ENCODE measurements at places on chromosomes 11 and 22.

- no peak for DNase-seq
These were observed 98.9 kb downstream of the PGR start for GRCh38 chr11:101030692-101031091.

DNA sequence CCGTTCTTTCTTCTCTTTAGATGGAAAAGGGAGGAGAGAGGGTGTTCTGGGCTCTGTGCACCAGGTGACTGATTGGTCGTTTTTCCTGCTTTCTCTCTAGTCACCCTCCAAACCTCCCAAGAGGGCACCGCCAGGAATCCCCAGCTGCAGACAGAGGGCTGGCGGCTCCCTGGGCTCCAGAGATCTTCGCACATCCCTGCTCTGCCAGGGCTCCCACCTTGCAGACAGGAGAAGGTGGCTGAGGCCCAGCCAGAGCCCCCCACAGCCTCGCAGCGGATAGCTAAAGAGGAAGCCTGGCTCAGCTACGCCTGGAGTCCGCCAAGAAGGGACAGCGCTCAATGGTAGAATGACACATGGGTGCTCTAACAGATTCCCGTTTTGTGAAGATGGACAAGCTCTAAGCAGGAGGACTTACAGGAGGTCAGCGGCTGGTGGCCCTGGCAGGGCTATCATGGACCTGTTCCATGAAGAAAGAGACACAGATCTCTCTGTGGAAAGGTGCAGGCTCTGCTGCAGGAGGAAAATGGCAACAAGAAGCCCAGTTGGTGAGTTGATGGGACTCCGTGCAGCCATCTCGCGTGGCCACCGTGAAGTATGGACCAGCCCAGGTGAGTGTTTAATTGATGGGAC is 976.9 kb downstream of the BRD1 start:
- no peak for DNase-seq

- no peak for DNase-seq
These were observed 381.4 kb upstream of the MPPED2 start for GRCh38 chr11:30967579-30967978.

- DNase-seq = no peak
These were observed 54.4 kb downstream of the STIM1 start for GRCh38 chr11:3909901-3910300.

DNA sequence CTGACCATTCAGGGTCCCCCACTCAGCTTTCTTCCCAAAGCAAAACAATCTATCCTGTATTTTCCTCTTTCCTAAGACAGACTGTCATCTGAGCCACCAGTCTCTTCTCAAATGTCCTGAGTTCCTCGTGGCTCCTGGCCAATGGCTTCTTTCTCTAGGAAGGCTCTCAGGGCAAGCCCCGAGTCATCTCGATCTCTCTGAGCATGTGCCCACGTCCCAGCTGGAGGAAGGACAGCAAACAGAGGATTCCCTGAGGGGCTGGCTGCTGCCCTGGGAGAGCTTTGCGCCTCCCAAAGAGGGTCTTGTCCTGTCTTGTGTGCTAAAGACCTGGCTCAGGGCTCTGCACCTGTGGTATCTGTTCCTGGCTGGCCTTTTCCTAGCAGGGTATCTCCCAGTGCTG is 8.3 kb downstream of the SLC37A2 start:
- DNase-seq = no peak

GRCh38 chr11:31652528-31652927 is 143.0 kb downstream of the ELP4 start:
- no peak for DNase-seq

- DNase-seq = peak; percentile 60
These were observed 582 bp upstream of the SHANK3 start for GRCh38 chr22:50672041-50672440.

DNA sequence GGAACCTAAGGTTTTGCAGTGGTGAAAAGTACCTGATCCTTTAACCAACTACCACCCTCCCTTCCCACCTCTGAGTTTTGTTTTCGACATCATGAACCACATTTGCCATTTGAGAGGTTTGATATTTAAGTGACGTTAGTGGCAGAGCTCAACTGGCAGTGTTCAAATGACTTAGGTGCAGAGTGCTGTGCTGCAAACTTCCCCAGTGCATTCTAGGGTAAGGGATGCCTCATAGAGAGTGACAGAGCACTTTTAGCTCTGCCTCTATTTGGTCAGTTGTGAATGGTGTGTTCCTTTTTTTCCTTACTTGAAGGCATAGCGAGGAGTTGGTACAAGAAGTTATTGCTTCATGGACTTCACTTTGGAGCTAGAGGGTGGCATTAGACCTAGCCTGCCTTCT is 9.4 kb downstream of the BMAL1 start:
- DNase-seq = no peak

DNA sequence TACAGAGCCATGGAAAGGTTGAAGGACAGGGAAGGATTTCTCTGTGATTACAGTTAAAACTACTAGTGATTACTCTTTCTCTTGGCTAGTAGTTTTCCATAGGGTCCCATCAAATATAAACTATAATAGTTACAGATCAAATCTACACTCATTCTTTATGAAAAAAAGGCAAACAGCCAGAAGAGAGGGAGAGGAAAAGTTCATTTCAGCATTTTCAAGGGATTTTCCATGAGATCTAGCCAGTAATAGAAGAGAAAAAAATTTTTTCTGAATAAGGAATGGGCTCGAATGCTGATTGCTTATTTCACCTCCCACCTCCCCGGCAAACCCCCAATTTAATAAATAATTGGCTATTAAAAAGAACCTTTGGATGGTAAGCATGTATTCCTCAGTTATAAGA is 74.8 kb upstream of the BLID start:
- no peak for DNase-seq

GRCh38 chr22:43526946-43527345 is 115.1 kb downstream of the MPPED1 start:
- no peak for DNase-seq

GRCh38 chr11:59183771-59184170 is 11.8 kb downstream of the DTX4 start:
- DNase-seq = no peak

GRCh38 chr22:36301384-36301828 is 48.5 kb downstream of the APOL1 start:
- DNase-seq = no peak

- DNase-seq = no peak
These were observed 11.3 kb downstream of the DERL3 start for GRCh38 chr22:23827351-23827995.

DNA sequence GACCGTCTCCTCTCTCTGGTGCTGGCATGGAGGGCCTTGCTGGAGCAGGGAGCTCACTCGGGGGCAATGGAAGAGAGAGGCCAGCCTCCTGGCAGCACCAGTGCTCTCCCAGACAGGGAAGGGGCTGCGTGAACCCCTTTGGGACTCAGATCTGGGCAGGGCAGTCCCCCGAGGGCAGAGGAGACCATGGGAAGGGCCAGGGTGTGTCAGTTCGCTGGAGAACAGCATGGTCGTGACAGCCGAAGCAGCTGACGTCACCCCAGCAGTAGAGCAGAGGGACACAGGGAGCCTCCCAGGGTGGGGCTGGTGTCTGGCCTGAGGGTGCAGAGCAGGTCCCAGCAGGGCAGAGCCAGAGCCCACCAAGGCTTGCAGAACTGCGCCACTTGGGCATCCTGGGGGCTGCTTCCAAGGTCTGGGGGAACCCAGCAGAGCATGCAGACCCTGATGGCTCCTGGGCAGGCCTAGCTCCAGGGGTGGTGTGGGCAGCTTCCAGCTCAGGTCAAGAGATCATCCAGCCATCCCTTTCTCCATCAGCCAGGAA is 71.0 kb upstream of the KCNQ1OT1 start:
- peak; percentile 56 for DNase-seq

DNA sequence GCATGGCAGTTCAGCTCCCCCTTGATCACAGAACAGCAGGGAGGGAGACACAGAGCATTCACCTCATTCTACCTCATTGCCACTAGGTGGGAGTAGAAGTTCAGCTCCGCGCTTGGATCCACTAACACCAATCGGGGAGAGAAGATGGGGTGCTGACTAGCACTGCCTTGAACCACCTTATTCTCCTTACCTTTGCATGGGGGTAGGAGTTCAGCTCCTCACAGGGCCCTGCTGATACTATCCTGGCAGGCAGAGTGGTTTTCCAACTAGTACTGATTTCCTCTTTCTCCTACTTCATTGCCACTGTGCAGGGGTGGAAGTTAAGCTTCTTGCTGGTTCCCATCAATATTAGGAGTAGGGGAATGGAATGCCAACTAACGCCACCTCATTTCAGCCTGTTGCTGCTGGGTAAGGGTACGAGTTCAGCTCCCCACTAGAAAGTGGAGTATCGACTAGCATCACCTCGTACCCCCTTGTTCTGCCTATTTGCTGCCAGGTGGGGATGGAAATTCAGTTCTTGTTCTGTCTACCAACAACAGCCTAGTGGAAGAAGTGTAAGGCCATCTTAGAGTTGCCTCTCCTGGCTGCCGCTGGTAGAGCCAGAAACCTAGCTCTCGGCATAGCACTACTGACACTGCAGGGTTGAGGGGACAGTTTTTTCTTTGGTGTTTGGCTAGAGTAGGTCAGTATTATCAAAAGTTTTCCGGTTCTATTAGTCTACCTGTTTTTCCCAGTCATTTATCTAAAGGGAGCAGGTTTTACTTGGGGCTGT is 550.9 kb upstream of the CCDC90B start:
- DNase-seq = no peak

GRCh38 chr11:76752321-76753143 is 30.6 kb upstream of the TSKU start:
- peak; percentile 95 for DNase-seq

- no peak for DNase-seq
These were observed 161.2 kb downstream of the CTTN start for GRCh38 chr11:70559516-70559915.

DNA sequence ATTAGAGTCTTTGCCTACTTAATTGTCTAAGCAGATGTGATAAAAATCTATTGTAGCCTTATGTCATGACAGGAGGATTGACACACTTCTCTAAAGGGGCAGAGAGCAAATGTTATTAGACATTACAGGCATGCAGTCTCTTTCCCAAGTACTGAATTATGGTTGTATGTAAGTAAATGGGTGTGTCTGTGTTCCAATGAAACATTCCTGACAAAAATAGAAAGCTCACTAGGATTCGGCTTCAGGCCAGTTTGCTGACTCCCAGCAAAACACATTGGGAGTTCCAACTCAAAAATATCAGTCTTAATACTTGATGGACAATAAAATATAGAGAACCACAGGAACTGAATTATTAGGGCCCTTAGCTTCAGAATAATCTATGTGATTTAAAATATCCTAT is 1480.4 kb downstream of the FAM181B start:
- DNase-seq = no peak

- no peak for DNase-seq
These were observed 683 bp downstream of the PLA2G6 start for GRCh38 chr22:38180841-38181452.

- no peak for DNase-seq
These were observed 4.3 kb upstream of the OR51V1 start for GRCh38 chr11:5204787-5205186.

DNA sequence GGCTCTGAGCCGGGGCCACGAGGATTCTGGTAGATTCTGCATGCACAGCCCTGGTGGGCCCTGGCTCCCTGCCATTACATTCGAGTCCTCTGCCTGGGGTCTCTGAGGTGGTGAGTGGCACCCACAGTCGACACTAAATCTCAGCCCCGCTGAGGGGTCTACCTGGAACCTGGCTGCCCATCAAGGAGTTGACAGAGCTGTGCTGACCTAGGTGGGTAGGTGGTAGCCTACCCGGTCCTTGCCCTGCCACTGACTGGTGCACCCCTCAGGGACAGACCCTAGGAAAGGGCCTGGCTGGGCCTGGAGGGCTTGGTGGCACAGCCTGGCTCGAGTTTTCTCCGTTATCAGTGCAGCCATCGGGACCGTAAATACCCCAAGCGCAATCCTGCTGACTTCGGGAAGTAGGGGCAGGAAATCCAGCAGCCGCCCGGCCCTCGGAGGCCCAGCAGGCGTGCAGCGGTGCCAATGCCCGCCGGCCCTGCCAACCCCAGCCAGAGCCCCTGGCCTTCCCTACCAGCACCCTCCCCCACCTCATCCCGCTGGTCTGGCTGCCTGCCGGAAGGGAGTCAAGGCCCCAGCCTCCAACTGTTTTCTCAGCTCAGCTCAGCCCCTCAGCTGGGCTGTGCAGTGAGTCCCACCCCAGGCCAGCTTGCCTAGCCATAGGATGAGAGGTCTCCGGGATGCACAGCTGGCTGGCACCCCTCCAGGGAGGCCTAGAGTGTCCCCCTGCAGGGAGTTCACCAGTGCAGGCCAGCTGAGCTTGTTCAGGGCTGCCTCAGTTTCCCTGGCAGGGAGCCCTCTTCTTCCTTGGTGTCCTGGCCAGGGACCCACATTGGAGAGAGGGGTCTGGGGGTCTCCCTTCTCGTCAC is 80.4 kb upstream of the KCNQ1OT1 start:
- peak; percentile 66 for DNase-seq

DNA sequence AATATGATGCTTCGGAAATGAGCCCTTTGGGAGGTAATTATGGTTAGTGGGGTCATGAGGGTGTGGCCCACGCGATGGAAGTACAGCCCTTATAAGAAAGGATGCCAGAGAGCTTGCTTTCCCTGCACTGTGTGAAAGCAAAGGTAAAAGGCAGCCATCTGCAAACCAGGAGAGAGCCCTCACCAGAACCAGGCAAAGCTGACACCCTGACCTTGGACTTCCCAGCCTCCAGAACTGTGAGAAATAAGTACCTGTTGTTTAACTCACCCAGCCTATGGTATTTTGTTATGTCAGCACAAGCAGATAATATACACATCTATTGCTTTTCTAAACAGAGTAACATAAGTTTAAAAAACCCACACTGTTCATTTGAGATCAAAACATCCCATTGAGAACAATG is 50.7 kb downstream of the SYN3 start:
- no peak for DNase-seq

- no peak for DNase-seq
These were observed 56.3 kb upstream of the ZBTB44 start for GRCh38 chr11:130370845-130371590.

GRCh38 chr22:48208894-48209293 is 1446.4 kb downstream of the TBC1D22A start:
- DNase-seq = no peak

GRCh38 chr11:10118865-10119264 is 175.2 kb downstream of the SBF2 start:
- no peak for DNase-seq

GRCh38 chr11:130087294-130087926 is 17.7 kb downstream of the APLP2 start:
- no peak for DNase-seq

- no peak for DNase-seq
These were observed 157.4 kb downstream of the COMMD9 start for GRCh38 chr11:36131721-36132397.

DNA sequence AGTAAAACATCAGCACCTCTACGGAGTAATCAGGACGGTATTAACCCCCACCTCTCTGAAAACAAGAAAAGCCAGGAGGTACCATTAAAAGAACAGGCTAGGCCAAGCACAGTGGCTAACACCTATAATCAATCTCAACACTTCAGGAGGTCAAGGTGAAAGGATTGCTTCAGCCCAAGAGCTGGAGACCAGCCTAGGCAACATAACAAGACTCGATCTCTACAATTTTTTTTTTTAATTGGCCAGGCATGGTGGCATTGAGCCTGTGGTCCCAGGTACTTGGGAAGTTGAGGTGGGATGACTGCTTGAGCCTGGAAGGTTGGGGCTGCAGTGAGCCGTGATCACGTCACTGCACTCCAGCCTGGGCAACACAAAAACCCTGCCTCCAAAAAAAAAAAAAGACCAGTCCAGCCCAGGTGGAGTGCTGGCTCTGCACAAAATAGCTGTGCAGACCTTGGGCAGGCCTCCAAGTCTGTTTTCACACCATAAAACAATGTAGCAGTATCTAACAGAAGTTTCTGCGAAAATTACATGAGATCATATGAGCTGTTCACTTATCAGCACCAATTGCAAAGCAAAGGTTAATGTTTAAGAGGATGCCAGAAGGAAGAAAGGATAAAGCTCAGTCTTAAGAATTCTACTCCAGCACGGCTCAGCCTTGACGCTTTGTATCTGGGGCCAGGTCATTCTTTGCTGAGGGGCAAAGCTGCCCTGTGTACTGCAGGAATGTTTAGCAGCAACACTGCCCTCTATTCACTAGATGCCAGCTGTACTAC is 14.8 kb downstream of the CHKA start:
- DNase-seq = no peak

Measured in suprapubic skin (tissue), 4 donors.